Stimulated activated CD8-positive, alpha-beta memory T cell treated with anti-CD3 and anti-CD28 coated beads, Interleukin-15, amount 100 ng/mL, for 24 hours (primary cell): ENCODE measurements at places on chromosomes 2 and 18.

GRCh38 chr2:42101206-42102023 lies 53.6 kb downstream of the PKDCC start:
- DNase-seq, result no peak

DNA sequence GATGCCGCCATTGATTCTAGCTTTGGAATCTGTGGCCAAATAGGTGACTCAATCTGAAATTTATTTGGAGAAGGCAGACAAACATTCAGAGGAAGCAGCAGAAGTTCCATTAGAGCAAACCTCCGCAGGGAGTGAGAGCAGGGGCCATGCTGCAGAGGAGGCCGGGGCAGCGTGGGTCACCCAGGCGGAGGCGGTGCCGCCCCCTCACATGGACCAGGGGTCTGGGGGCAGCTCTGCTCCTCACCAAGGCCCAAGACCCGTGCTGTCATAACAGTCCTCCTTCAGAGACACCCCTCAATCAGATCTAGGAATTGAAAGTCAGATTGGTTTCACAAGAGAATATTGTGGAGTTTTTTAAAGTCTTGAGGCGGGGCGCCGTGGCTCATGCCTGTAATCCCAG lies 92.4 kb downstream of the GBX2 start:
- no peak for DNase-seq

- no peak for DNase-seq
Measured at GRCh38 chr18:45241271-45241670, 374.0 kb upstream of the SLC14A2 start.

DNA sequence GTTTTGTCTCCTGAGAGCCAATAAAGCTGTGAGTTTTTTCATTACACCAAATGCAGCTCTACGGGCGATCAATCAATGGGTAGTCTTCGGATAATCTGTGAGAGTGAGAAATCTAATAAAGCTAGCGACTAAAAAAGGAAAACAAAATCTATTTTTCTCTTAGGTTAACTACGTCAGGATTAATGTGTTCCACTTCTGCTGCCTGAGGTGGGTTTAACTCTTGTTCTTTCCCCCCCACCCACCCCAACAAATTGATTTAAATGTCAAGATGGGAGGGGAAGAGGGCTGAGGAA lies 63.0 kb upstream of the PSMD14 start:
- DNase-seq, result no peak

- no peak for DNase-seq
Measured at GRCh38 chr2:74428675-74429074, 7.1 kb downstream of the WDR54 start.

- DNase-seq, result no peak
Measured at GRCh38 chr18:32769586-32770053, 3.2 kb downstream of the KLHL14 start.

DNA sequence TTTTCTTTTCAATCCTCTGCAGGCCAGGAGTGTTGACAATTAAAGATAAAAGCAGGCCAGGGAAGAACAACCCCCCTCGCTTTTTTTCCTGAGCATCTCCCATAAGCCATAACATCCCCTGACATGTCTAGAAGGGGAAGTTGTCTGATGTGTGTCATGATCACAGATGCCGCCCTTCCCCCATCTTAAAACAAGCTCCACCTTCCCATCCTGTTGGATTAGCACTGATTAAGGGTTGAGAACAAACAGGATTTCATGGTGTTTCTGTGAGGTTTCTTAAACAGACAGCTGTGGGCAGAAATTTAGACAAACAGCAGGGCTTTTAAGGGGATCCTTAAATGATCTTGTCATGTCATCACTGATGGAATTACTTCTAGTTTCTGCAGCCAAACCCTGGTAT lies 59.4 kb upstream of the UPP2 start:
- DNase-seq, result no peak

DNA sequence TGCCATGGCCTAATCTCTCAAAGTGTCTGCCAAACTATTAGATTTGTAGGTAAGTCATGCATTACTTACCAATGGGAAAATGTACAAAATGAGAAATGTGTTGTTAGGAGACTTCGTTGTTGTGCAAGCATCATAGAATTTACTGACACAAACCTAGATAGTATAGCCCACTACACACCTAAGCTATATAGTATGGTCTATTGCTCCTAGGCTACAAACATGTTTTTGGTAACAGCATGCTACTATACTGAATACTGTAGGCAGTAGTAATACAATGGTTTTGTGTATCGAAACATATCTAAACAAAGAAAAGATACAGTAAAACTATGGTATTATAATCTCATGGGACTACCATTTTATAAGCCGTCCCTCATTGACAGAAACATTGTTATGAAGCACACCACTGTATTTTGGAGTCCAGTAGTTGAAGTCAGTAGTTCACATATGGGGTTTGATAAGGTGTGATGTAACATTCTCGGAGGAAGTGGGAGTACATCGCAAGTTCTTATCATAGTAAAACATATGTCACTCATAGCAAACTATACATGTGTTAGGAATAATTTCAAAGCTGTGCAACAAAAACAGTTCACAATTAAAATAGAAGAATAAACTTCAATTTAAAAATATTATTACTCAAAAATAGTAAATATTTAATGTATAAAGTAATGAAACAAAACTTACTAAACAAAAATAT lies 12.0 kb upstream of the GTF2A1L start:
- no peak for DNase-seq

DNA sequence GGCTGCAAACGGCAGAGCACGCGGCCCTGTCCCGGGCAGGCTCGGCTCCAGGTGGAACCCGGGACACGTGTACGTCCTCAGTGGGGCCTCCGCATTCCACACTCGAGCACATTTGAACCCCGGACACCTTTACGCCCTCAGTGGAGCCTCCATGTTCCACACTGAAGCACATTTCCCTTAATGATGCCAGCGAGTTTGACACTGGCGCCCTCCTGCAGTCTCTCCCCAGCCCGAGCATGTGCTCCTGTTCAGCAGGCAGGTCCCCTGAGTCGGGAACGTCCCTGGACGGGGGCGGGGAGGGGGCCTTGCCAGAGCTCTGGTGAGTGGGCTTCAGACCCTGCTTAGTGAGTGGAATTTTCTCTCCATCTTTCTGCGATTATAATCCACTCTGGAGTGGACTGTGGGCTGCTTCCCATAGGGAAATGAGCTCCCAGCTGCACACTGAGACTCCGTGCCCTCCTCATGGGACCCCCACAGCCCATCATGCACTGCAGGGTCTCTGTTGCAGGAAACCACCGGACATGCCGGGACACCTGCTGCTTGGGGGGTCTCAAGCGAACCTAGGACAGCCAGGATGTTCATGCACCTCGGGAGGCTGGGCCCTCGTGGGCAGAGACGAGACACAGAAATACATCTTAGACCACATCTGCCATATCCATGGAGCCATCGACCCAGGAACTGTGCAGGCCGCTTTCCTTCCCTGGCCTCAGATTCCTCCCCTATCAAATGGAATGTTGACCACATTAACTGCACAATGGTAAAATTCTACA lies 70.3 kb upstream of the SNTG2 start:
- no peak for DNase-seq

GRCh38 chr2:216882876-216883275 lies 23.0 kb upstream of the TNP1 start:
- DNase-seq, result no peak

DNA sequence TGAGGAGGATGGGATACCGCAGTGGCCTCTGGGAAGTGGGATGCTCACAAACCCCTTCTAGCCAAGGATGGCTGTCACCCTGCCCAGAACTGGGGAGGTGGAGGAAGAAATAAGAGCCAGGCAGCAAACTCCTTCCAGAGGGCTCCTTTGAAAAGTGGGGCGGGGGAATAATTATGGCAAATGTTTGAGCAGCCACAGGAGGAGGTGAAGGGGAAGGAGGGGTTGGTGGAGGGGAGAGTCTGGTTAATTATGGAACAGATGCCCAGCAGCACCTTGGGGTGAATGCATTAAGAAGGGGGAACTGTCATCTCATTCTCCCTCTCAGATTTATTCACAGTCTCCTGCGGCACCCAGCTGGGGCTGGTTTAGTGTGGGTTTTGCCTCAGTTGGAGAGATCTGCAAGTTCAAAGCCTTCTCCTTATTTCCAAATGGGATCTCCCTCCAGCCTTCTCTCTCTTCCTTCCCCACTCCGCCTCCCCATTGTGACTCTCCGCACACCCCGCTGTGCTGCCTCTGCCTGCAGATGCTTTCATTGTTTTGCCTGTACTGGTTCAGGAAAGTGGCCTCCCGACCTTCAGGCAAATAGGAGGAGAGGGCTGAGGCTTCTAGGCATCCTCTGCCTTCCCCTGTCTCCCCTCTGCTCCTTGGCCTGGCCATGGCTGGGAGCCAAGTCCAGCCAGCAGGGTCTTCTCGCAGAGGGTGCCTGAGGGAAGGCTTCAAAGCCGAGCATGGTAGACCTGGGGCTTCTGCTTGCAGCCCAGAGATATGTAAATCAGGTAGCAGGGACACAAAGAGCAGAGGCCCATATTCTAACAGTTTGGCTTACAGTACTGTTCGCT lies 457.2 kb upstream of the MEX3C start:
- no peak for DNase-seq

- DNase-seq, result no peak
Measured at GRCh38 chr18:56789004-56789888, 138.1 kb downstream of the WDR7 start.

- no peak for DNase-seq
Measured at GRCh38 chr2:46686811-46687210, 207.4 kb downstream of the TMEM247 start.

- no peak for DNase-seq
Measured at GRCh38 chr2:20013126-20013849, 820 bp upstream of the MATN3 start.

- DNase-seq, result no peak
Measured at GRCh38 chr2:65030476-65031332, 25.5 kb upstream of the CEP68 start.

GRCh38 chr2:180591947-180592346 lies 388.5 kb upstream of the UBE2E3 start:
- no peak for DNase-seq

GRCh38 chr2:3633089-3633981 lies 24.7 kb upstream of the ALLC start:
- no peak for DNase-seq

- DNase-seq, result no peak
Measured at GRCh38 chr2:60925994-60926740, 44.8 kb downstream of the REL start.

GRCh38 chr2:74806920-74807319 lies 27.0 kb upstream of the HK2 start:
- no peak for DNase-seq

DNA sequence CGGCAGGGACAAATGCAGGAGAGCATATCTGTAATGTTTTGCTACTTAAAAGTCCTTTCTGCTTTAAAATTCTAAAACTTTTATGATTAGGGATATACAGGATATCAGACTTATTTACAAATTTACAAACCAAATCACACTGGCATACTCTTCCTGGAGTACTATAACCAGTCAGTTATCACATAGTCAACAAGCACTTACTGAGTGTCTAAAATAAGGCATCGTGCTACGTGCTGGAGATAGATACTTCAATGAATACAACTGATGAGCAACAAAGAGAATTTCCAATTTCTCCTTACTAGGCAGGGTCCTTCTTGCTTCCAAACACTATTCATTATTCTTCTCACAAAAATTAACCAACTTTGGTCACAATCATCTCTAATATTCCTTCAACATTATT lies 113.5 kb downstream of the PLEKHM3 start:
- DNase-seq, result no peak

DNA sequence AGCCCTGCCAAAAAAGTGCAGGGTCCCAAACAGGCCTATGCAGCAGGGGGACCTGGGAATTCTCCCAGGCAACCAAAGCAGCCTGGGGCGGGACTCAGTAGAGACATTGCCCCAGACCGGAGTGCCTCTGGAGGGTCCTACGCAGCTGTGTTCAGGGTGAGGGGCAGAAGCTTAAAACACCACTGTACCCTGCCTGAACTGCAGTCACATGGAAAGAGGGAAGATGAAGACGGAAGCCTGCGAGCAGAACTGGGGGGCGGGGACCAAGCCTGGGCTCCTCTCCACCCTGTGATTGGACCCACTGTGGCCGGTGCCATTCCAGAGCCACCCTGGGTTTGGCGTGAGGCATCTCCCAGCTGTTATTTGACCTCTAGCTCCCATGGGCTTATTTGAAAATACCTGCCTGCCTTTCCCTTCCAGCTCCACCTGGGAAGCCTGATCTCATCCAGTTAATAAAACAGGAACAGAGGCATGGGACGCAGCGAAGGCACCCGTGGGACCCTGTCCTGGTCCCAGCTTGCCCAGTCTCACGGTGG lies 183.1 kb downstream of the SMAD2 start:
- DNase-seq, result no peak

GRCh38 chr2:194526121-194526520 lies 1130.9 kb upstream of the SLC39A10 start:
- DNase-seq, result no peak

- no peak for DNase-seq
Measured at GRCh38 chr2:24691806-24692205, 101.4 kb downstream of the PTRHD1 start.

- no peak for DNase-seq
Measured at GRCh38 chr18:75124991-75125381, 84.0 kb downstream of the PTGR3 start.

- DNase-seq, result no peak
Measured at GRCh38 chr2:193446967-193447366, 1252.2 kb upstream of the TMEFF2 start.

DNA sequence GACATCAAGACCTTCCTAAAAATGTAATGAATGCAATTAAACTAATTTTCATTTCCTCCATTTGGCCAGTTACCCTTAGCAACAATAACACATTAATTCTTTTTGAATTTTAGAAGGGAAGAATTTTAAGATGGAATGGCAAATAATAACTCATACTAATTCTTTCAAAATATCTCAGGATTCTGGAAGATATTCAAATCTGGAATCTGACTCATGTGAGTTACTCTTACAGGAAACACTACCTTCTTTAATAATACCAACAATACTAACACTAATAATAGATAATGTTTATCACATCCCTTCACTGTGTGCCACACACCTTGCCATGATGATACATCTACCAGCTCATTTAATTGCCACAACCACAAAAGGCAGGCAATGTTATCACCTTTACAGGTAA lies 46.4 kb downstream of the ZNF521 start:
- DNase-seq, result no peak

DNA sequence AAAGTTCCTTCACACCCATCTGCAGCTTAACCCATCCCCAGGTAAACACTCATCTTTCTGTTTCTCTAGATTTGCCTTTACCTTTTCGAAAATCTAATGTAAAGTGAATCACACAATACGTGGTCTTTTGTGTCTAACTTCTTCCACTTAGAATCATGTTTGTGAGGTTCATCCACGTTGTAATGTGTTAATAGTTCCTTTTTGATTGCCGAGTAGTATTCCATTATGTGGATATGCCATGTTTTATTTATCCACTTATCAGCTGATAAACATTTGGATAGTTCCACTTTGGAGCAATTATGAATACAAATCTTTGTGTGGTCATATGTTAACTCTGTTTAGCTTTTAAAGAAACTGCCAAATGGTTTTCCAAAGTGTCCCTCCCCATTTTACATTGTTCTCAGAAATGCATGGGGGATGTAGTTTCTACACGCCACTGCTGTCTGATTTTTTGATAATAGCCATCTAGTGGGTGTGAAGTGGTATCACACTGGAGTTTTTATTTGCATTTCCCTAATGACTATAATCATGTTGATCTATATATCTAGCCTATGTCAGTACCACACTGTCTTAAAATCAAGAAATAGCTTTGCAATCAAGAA lies 22.3 kb downstream of the PECR start:
- DNase-seq, result no peak

GRCh38 chr2:74100254-74101216 lies 47.2 kb downstream of the BOLA3 start:
- no peak for DNase-seq

- no peak for DNase-seq
Measured at GRCh38 chr18:56835331-56835730, 184.2 kb downstream of the WDR7 start.
